Muscle of back (tissue), 13 donors: ENCODE measurements at places on chromosomes 5 and 9.

DNA sequence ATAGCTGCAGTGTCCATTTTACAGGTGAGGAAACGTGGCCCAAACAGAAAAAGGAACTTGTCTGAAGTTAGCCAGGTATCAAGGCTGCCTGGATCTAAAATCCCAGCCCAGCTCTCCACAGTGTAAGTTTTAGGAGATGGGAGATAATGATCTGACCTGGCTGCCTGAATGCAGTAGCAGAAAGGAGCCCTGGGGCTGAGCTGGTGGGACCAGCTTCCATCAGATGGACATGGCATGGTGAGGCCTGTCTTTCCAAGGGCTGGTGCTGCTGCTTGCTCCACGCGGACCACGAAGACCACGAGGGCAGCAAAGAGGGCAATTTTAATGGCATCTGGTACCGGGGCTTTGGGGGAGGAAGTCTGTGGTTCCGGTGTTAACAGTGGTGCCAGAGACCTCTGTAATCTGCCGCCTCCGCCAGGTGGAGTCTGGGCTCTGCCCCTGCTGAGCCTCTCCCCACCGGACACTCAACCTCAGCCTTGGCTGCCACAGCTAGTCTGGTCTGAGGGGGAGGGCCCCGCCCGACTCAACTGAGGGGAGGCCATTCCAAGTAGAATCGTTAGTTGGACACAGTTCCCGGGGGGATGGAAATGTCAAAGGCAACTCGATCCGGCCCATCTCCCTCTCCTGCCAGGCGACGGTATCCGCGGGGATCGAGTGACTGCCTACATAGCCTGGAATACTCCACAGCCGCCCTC lies 650 bp downstream of the MYORG start:
- DNase-seq: peak; percentile 44

GRCh38 chr5:22390888-22391287 lies 462.3 kb downstream of the CDH12 start:
- DNase-seq: no peak

- no peak for DNase-seq
Observed at GRCh38 chr5:98755406-98755805, 18.1 kb upstream of the RGMB start.

DNA sequence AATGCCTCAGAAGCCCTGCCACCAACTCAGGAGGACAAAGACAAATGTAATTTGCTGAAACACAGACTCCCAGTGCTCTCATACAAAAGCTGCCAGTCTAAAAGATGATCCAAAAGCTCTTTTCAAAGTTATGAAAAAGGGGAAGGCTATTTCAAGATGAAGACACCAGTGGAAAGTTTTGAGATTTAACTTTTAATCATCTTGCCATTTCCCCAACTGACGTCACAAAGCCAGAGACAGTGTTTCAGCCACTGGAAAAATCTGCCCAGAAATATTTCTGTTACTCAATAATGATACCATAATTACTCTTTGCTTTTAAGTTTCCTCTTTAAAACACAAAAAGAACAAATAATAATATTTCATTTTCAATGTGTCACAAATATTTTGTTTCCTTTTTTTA lies 20.9 kb downstream of the ENG start:
- no peak for DNase-seq

GRCh38 chr5:179610109-179610902 lies 13.2 kb downstream of the HNRNPH1 start:
- no peak for DNase-seq
